Hematopoietic multipotent progenitor cell (in vitro differentiated cells): ENCODE measurements at places on chromosomes 1 and 21.

DNA sequence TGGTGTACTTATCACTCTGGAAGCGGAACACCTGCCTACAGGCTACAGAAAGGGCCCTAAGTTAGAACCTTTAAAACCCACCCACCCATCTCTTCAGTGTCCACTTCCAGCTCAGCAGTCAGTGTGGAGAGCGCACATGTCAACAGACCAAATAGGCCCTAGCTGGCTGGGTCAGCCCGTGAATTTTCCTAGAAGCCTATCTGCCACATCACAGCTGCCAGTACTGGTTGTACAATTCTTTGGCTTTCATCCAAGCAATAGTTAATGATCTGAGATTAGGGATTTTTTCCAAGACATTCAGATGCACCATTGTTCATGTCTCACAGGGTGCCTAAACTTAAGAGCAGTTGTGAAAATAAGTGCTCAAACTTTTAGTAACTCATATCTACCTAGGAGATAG lies 197.1 kb downstream of the KCNK2 start:
- DNase-seq, result no peak

GRCh38 chr1:221268295-221268694 lies 389.1 kb downstream of the HLX start:
- DNase-seq, result no peak

DNA sequence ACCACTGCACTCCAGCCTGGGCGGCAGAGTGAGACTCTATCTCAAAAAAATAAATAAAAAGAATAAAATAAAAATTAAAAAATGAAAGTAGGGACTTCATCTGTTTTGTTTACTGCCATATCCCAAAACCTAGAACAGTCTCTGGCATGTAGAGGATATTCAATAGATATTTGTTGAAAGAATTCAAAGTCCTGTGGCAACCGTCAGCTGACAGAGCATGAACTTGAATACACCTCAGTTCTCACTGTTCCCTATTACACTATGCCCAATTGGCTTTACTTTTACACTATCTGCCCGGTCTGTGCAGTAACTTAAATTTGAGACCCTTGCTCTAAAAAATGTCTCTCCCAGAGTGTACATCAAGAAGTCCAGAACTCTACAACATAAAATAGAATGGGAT lies 46.2 kb downstream of the PRDX6 start:
- DNase-seq, result no peak

DNA sequence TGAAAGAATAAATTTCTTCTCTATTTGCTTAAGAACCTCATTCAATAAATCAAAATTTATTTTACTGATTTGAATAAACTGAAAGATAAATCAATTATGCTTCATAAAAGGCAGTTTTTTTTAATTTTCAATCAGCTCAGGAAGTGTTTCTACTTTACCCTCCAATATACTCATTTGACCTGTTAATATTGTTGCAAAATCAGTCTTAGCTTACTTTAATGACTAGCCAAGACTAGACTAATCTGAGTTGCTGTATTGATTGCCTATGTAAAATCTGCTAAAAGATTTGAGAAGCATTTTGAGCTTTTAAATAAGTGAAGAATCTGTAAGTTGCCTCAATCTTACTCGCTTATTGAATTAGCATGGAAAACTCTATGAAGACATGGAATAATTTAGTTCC lies 179.1 kb upstream of the LYPLAL1 start:
- DNase-seq, result no peak

DNA sequence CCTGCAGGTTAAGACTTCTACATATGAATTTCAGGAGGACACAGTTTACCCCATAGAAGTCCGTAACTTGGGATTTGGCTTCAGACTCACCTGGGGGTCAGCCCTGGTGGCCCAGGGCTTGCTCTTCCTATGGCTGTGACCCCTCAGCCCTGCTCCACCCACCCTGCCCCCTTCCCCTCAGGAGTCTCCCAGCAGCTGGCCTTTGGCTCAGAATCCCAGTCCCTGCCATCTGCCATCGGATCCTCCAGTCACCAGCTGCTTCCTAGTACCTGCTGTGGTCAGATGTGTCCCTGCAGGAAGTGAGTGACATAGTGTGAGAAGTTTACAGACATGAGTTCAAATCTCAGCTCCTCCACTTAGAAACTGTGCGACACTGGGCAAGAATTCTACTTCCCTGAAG lies 332.6 kb downstream of the NPHP4 start:
- no peak for DNase-seq

DNA sequence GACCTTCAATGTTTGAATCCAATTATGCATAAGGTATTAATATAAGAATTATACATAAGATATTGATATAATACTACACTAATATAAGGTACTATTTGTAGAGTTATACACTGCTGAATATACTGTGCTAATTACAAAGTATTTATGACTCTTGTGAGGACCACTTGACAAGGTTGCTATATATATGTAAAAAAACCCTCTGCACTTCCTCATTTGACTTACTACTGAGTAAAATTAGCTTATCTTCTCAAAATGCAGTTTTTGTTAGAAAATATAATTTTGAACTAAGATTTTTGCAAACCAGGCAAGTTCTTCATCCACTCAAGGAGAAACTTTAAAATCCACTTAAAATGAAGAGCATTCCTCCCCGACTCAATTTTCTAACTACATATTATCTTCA lies 8.5 kb downstream of the SIKE1 start:
- no peak for DNase-seq

DNA sequence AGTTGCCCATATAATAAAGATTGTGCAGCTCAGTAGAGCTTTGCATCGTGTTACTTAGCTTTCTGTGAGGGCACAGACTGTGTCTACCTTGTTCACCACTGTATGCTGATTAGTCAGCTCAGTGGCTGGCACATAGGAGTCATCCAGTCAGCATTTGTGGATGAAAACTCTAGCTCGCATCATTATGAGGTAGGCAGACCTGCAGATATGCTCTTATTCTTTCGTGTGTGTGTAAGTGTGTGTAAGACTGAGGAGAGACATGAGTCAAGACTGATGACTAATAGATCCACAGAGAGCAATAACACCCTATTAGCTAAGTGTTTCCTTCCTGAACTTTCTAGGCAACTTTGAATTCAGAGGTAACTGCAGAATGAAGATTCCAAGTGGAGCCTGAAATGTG lies 17.1 kb downstream of the TTF2 start:
- no peak for DNase-seq

DNA sequence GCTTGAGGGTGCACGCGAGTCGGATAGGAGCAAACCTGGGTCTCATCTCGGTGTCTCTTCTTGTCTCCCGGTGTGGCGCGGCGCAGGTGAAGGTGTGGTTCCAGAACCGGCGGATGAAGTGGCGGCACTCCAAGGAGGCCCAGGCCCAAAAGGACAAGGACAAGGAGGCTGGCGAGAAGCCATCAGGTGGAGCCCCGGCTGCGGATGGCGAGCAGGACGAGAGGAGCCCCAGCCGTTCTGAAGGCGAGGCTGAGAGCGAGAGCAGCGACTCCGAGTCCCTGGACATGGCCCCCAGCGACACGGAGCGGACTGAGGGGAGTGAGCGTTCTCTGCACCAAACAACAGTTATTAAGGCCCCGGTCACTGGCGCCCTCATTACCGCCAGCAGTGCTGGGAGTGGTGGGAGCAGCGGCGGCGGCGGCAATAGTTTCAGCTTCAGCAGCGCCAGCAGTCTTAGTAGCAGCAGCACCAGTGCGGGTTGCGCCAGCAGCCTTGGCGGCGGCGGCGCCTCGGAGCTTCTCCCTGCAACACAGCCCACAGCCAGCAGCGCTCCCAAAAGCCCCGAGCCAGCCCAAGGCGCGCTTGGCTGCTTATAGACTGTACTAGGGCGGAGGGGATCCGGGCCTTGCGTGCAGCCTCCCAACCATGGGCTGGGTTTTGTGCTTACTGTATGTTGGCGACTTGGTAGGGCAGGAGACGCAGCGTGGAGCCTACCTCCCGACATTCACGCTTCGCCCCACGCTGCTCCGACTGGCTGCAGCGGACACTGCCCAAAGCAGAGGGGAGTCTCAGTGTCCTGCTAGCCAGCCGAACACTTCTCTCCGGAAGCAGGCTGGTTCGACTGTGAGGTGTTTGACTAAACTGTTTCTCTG lies 5.1 kb downstream of the HLX start:
- no peak for DNase-seq

DNA sequence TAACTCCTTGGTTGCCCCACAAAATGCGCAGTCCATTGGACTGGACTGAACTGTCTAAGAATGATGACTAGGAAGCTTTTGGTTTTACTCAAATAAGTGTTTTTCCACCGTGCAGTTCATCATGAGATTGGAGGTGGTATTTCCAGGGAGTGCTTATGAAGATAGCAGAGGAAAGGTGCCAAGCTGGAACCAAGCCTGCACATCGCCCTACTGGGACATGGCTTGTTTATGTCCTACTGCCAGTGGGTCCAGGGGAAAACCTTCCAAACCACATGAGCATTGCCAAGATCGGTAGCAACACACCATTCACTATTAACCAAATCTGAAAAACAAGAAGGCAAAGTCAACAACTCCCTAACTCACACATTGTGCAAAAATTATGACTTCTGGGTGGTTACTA lies 54.7 kb upstream of the DSCAM start:
- no peak for DNase-seq

- DNase-seq, result no peak
Observed at GRCh38 chr1:155014709-155015508, 12.3 kb downstream of the ZBTB7B start.
